ENCODE measurements at places on chromosomes 1 and 21. TPM values are rescaled to one million over a fixed set of nuclear protein-coding genes. Genes with fewer than 3 reads are reported as not detected.

INSRR gene
- total RNA-seq, result not detected

LCE2B gene
- not detected for total RNA-seq

ZNF648 gene
- not detected for total RNA-seq

EFCAB7 gene
- total RNA-seq, result 2.9 TPM

DNA sequence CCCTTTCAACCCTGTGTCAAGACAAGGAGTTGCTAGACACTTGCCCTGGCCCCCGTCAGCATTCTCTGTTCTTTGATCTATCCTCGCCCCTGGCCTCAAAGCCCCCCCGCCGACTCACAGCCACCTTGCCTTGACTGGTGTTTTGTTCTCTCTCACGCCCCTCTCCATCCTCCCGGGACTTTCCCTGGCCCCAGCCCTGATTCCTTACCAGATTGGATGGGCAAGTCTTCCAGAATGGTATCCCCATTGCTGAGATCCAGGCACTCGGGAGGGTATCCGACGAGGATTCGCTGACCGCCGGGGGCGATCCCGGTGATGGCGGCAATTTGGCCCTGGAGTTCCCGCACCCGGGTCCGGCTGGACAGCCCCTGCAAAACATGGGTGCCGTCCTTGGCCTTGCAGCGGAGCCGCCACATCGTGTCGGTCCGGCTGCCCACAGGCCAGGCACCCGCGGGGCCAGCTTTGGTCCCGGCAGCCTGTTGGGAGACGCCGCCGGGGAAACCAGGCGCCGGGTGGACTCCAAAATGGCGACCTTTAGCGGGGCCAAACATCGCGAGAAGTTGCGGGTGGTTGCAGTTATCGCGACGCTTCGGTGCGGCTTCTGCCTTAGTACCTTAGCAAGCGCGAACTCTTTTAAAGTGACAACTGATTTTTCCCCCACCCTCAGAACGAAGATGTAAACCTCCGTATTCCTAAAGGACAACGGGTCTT, 373 bp downstream of the YOD1 start:
- peak; percentile 90 for DNase-seq

DNA sequence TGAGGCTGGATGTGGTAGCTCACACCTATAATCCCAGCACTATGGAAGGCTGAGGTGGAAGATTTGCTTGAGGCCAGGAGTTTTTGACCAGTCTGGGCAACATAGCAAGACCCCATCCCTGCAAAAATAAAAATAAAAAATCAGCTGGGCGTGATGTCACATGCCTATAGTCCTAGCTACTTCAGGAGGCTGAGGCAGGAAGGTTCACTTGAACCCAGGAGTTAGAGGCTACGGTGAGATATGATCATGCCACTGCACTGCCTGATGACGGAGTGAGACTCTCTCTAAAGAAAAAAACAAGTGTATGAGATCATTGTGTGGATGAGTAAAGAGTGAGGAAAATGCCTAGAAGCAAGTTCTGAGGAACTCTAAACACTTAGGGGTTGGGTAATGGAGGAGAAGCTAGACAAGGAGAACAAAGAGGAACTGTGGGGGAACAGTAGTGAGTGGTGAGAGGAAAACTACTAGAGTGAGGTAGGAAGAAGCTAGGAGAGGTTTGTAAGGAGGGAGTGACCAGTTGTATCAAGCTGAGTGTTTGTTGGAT, 17.0 kb downstream of the CLIC4 start:
- peak; percentile 58 for DNase-seq

DNA sequence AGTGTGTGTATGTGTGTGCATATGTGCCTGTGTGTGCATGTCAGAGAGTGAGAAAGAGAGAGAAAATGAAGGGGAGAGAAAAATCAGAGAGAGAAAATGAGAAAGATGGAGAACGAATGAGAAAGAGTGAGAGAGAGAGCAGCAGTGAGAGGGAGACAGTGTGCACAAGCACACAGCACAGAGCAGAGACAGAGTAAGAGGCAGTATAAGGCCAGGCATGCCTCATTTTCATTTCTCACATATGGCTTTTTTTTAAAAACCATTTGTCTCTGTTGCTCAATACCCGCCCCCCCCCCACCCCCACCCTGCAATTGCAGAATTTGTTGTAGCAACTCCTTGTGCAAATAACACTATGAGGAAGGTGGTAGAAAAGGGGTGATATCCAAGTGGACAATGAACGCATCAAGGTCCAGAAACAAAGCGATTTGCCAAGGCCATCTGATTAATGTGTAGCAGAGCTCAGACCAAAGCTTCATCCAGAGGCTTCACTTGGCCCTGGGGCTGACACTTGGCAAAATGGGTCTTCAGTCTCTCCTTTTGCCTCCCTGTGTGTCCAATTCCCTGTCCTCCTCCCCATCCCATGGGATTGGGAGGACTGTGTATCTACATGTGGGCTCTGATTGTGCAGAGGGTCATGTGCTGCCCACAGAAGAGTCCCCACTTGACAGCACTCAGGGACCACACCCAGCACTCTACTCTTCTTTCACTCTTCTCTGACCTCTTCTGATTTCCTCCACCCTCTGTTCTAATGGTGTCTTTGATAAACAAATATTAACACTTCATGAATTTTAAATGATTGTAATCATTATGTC, 38.9 kb upstream of the HSD3B1 start:
- DNase-seq, result no peak

DNA sequence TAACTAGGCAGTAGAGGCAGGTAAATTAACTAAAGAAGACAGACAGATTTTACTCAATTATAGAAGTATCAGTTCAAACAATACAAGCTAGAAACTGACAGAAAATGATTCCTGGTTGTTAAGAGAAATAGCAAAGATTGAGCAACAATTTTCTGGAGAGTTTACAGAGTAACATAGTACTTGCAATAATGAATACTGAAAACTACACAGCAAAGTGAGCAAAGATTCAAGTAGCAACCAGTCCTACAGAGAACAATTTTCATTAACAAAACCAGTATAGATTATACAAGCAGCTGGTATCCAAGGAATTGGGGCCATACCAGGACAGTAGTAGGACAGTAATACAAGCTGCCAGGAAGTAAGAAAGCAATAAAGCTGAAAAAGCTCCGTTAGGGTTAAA, 37.6 kb downstream of the EYA3 start:
- no peak for DNase-seq

GRCh38 chr1:75954586-75954985, 22.4 kb upstream of the ASB17 start:
- no peak for DNase-seq

DNA sequence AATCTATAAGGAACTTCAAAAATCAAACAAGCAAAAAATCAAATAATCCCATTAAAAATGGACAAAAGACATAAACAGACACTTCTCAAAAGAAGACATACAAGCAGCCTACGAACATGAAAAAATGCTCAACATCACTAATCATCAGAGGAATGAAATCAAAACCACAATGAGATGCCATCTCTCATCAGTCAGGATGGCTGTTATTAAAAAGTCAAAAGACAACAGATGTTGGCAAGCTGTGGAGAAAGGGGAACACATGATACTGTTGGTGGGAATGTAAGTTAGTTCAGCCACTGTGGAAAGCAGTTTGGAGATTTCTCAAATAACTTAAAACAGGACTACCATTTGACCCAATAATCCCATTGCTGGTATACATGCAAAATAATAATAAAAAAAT, 226.4 kb downstream of the S1PR1 start:
- DNase-seq, result no peak

GRCh38 chr1:161020509-161021164, at the start of gene F11R:
F11R (minus strand) TSS chr1:161021152; CDS start chr1:161021073, 79 bp downstream.
- no peak for DNase-seq

DNA sequence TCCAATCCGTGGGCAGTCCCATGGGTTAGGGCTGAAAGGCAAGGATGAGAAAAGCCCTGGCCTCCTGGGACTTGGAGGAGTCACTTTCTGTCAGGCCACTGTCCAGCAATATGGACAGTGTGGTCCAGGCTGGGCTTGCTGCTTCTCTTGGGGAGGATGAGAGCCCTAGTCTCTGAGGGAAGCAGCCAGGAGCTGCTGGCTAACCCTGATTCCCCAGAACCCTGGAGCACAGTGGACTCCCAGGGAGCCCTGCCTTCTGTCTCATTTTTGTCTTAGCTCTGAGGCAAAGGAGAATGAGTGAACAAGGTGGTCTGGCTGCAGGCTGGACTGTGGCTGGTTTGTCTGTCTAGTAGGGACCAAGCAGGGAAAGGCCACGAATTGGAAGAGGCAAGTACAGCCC, 23.8 kb upstream of the EDN2 start:
- no peak for DNase-seq

DNA sequence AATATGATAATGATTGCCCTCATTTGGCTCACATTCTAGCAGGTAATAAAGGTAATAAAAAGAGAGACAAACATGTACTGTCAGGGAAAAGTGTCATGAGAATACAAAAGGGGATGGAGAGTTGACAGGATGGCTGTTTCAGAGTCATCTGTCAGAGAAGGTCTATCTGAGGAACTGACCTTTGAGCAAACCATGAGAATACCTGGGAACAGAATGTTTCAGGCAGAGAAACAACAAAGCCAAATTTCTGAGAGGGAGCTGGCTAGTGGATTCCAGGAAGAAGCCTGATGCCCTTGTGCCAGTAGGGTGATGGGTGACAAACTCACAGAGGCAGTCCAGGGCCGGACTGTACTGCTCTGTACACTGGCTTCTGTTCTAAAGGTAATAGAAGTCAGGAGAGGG, 107.2 kb downstream of the C1orf21 start:
- no peak for DNase-seq

DNA sequence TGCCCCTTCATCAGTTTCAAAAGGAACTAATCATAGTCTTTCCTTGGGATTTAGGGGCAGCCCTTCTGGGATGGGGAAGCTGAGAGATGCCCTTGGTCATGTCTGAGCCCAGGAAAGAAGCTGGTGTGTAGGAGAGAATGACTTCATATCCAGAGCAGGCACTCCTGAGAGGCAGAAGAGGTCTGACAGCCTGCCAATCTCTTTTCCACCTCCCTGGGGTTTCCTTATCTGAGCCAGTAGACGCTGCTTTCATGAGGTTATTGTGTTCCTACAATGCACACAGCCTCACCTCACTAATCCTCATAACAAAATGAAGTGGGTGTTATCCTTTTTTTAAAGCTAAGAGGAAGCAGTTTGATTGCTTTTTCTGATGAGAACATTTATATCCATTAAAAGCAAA, 14.1 kb downstream of the ROR1 start:
- DNase-seq, result no peak

GRCh38 chr1:160164121-160164520, 12.7 kb downstream of the ATP1A4 start:
- no peak for DNase-seq

DNA sequence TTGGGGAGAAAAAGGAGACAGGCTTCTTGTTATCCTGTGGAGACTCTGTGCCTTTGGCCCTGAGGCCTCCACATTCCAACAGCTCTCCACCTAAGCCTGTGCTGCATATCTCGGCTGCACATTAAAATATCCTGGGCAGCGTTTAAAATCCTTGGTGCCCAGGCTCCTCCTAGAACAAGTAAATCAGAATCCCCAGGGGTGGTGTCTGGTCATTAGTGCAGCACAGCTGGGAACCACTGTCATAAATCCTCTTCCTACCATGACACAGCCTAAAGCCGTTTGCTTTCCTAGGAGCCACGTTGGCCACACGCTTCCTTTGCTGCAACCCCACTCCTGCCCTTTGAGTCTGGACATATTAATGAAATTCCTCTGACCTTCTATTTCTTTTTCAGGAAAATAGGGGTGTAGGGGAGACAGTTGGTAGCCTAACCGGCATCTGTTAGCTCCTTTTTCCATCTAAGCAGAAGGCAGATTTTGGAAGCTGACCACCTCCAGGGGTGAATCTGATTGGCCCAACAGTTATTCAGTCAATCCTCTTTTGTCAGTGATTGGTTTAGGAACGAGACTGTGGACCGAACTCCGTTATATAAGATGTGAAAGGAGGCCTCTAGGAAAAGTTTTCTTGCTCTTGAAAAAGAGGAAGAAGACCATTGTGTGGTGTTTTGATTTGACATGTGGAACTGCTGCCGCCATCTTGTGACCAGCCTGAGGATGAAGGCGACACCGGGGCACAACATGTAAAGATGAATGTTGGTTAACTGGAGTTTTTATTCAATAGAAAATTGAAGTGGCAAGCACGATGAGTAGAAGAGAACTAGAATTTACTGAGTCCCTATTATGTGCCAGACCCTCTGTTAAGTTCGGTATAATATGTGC, 41.9 kb downstream of the JUN start:
- DNase-seq, result no peak

DNA sequence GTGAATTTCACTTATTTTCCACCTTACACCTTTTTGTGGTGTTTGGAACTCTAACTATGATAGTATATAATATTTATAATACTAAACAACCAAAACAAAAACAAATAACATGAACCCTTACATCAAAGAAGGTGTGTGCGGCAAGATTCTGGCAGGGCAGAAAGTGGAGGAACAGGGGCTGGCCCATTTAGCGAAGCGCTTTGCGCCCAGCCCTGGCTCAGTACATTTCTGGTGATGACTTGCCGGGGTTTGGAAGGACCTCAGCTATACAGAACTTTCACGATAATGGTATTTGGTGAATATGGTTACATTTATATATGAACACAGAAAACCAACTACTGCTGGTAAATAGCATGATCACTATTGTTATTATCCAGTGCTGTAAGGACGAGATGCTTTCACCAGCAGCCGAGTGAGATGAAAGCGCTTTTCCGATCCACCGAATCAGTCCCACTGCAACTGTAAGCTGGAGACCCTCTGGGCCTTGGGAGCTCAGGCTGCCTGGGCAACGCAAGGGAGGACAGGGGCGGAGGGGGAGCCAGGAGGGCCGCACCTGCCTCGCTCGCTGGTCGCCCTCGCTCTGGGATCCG, 63.9 kb downstream of the CD247 start:
- no peak for DNase-seq
